ENCODE measurements at places on chromosomes 2 and 18. TPM values are rescaled to one million over a fixed set of nuclear protein-coding genes. Genes with fewer than 3 reads are reported as not detected.

The KLHL41 gene
- total RNA-seq = 2,840 TPM

The MBD1 gene
- 68.7 TPM for total RNA-seq

The KCNG2 gene
- not detected for total RNA-seq

The EPHA4 gene
- total RNA-seq = 26.2 TPM

The PLGLB1 gene
- total RNA-seq = 12.5 TPM

The MEP1B gene
- total RNA-seq = 0.10 TPM

The RPL37A gene
- total RNA-seq = 933 TPM

The FSHR gene
- not detected for total RNA-seq

The NHEJ1 gene
- total RNA-seq = 12.8 TPM

GRCh38 chr2:144114760-144115159, 405.2 kb downstream of the ZEB2 start:
- no peak for DNase-seq

- no peak for DNase-seq
Observed at GRCh38 chr2:42135381-42136312, 33.5 kb upstream of the EML4 start.

GRCh38 chr2:232781765-232782164, 5.4 kb upstream of the KCNJ13 start:
- DNase-seq = no peak

DNA sequence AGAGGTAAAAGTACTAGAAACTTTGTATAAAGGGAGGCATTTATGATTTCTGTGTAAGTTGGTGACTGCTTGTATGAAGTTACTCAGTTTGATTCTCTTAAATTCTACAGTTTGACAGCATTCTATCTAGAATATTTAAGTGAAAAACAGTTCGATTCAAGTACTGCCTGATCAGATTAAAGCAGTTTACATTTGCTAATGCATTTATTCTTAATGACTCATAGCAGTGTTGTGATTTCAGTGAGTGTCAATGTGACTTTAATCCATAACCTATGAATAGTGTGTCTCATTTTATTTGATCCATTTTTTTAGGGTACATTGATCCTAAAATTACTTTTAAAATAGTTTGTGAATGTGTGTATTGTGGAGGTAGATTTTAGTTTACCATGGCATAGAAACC, 35.7 kb downstream of the WDR43 start:
- DNase-seq = no peak

DNA sequence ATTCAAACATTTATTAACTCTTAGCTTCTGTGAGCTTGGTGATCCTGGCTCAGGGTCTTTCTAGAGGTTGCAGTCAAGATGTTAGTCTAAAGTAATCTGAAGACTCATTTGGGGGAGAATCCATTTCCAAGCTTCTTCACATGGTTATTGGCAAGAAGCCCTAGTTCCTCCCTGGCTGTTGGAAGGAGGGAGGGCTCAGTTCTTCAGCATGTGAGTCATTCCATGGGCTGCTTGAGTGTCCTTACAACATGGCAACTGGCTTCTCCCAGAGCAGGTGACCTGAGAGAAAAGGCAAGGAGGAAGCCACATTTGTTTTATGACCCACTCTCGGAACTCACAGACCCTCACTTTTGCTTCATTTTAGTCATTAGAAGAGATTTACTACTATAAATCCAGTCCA, 10.6 kb upstream of the C2orf74 start:
- no peak for DNase-seq

DNA sequence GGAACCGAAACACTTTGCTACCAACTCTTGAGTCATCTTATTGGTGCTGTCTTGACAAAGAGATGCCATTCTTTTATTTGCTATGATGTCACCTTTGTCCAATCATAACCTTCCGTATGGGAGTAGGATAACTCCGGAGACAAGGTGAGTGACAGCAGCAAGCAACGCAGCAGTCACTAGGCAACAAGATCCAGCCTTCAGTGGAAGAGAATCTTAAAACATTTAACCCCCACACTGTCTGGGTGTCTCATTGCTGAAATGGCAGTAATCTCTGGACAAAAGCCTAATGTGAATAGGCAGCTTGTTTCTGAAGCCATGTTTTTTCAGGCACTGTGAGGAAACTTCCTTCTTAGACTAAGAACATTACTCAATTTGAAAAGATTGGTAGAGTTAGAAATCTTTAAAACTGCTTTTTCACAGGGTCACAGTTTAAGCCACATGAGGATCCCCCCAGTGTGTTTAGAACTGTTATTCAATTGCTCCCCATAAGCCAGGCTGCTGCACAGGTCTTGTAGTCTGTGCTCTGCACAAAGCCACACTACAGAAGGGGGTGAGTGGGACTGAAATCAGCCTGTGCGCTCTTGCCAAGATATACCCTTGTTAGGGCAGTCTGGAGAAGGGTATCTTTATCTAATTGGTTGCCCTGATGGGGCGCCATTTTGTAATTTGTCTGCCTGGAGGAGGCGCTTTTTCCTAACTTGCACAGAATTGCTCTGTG, 131.5 kb upstream of the STON1 start:
- DNase-seq = no peak

DNA sequence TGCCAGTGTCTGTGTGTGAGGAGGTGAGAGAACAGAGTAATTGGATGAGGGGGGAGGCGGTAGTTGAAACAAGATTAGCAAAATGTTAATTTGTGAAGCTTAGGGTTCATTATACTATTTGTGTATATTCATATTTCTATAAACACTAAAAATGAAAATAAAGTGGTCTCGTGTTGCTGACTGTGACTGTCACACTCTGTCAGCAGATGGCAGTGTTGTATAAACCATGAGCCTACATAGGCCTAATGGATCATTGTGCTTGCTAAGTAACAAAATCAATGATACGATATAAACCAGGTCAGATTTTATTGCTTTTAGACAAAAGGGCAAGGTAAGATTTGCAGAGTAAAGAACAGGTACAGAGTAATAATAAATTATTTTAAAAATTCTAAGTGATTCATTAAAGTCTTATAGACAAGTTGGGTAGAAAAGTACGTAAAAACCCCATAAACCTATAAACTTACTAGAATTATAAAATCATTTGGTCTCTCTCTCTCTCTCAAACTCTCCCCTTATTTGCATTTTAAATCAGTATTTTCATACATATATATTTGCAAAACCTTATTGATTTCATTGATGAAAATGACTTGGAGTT, 182.7 kb downstream of the RPIA start:
- peak; percentile 82 for DNase-seq

DNA sequence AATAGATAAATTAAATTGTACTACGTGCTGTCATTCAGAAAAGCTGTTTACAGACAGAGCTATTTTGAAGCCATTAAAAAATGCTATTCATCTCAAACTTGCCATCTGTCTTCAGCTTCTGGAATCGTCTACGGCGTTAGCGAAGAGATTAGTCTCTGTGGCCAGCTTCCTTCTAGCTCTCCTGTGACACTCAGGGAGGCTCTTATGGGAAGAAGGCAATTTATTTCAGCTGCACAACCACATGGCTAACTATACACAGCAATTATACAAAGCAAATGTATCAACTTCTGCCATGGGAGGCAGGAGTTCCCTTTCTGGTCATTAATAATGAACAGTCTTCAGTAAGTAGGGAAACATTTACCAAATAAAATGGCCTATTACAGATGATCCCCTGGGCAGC, 6.3 kb downstream of the CTAGE1 start:
- DNase-seq = no peak

DNA sequence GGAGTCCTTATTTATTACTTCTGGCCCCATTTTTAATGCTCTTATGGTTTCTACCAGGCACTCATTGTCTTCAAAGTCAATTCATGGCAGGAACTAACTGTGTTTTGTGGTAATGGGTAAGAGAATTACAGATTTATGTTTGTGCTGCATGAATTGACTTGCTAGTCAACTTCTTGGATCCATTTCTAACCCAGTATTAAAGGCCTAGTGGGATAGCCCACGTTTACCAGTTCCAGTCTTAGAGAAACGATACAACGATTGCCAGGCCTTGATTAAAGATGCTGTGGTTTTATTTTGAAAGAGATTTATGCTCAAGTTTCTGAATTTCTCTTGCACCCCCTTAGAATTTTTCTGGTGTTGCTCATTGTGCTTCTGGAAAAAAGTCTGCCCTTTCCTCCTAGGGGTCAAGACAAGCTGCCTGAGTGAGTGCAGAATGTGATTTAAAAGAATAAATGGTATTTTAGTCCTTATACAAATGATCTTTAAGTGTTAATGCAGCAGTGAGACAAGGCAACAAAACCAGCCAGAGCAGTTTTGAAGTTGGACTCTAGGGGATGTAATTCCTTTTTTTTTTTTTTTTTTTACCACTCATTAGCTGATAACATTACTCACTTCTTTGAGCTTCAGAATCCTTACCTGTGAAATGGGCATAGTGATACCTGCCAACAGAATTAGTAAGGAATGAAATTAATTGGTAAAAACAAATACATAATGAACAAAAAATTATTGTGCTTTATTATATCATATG, 101.5 kb downstream of the ARHGAP15 start:
- no peak for DNase-seq

- DNase-seq = no peak
Observed at GRCh38 chr2:120110507-120110906, 97.6 kb downstream of the EPB41L5 start.

- DNase-seq = no peak
Observed at GRCh38 chr2:143117225-143117624, 12.0 kb upstream of the ARHGAP15 start.

- DNase-seq = peak; percentile 70
Observed at GRCh38 chr2:47072018-47072691, 83.0 kb downstream of the STPG4 start.

- no peak for DNase-seq
Observed at GRCh38 chr2:179562330-179562885, 297.8 kb upstream of the SESTD1 start.

DNA sequence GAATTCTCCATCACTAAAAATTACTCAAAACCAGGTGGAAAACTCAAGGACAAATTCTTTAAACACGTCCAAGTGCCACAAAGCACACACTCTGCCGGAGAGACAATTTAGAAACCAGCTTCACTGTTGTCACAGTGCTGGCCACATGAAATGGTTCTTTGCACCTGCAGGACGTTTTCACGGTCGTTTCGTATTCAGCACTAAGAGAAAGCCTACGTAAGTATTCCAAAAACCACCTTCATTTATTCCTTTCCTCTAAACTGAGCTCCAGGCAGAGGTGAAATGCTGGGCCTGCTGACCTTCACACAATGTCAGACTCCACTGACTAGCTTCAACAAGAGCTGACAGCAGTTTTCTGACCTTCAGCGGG, 680 bp downstream of the ATP5F1A start:
- DNase-seq = no peak

GRCh38 chr2:239769554-239770245, 255.4 kb downstream of the NDUFA10 start:
- DNase-seq = no peak

GRCh38 chr18:62187543-62188510, 772 bp downstream of the RELCH start:
- DNase-seq = peak; percentile 41

DNA sequence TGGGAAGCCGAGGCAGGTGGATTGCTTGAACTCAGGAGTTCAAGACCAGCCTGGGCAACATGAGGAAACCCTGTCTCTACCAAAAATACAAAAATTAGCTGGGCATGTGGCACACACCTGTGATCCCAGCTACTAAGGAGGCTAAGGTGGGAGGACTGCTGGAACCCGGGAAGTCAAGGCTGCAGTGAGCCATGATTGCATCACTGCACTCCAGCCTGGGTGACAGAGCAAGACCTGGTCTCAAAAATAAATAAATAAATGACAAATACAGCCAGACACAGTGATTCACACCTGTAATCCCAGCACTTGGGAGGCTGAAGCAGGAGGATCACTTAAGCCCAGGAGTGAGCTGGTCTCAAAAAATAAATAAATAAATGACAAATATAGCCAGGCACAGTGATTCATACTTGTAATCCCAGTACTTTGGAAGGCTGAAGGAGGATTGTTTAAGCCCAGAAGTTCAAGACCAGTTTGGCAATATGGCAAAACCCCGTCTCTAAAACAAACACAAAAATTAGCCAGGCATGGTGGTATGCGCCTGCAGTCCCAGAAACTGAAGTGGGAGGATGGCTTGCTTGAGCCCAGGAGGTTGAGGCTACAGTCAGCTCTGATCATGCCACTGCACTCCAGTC, 6.2 kb downstream of the KANSL3 start:
- DNase-seq = no peak

GRCh38 chr18:75139226-75139911, 69.6 kb downstream of the PTGR3 start:
- no peak for DNase-seq

GRCh38 chr2:66748939-66749338, 314.0 kb downstream of the MEIS1 start:
- no peak for DNase-seq

- DNase-seq = no peak
Observed at GRCh38 chr2:195646424-195646823, 10.6 kb upstream of the SLC39A10 start.

- DNase-seq = no peak
Observed at GRCh38 chr2:317501-318424, 29.9 kb upstream of the ALKAL2 start.

- no peak for DNase-seq
Observed at GRCh38 chr2:175126661-175127060, 41.3 kb downstream of the ATF2 start.

GRCh38 chr2:240919161-240919781, 13.1 kb downstream of the CROCC2 start:
- no peak for DNase-seq

Measured in tongue (tissue), 3 donors.